ENCODE measurements at places on chromosomes 12 and 14.

DNA sequence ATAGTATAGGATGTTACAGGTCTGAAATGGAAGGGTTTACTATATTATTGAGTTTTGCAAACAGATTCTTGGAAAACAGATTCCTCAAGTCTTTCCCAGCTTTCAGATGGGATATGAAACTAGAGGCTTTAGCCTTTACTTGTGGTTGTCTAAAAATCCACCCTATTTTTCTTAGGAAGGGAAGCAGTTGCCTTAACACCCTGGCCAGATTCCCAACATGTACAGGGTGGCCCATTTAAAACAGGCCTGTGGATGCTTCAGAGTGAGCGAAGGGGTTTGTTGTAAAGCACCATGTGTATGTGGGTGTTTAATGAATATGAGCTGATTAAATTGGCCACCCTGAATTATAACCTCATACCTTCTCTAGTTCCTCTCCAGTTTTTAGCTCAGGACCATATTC is 415.9 kb downstream of the ZFP36L1 start:
- no peak for DNase-seq

GRCh38 chr12:107818984-107819383 is 44.5 kb downstream of the ASCL4 start:
- DNase-seq: no peak

- DNase-seq: no peak
Measured at GRCh38 chr12:50961708-50962107, 9.4 kb downstream of the HIGD1C start.

- no peak for DNase-seq
Measured at GRCh38 chr12:15982471-15982870, 71.3 kb downstream of the DERA start.

DNA sequence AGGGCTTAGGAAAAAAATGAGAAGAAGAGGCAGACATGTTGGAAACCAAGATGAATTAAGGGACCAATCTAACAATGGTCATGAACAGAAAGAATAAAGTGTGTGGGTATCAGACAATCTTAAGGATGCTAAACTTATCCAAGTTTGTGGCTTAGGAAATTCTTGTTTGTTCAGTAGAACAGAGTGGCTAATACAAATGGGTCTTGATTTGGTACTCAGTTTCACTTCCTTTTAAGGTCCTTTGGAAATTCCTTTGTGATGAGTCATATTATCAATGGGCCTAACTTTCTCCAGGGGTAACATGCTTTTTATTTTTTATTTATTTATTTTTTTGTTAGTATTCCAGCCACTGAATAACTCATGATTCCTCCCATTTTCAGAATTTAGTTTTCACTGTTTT is 1154.7 kb upstream of the FLRT2 start:
- DNase-seq: no peak

DNA sequence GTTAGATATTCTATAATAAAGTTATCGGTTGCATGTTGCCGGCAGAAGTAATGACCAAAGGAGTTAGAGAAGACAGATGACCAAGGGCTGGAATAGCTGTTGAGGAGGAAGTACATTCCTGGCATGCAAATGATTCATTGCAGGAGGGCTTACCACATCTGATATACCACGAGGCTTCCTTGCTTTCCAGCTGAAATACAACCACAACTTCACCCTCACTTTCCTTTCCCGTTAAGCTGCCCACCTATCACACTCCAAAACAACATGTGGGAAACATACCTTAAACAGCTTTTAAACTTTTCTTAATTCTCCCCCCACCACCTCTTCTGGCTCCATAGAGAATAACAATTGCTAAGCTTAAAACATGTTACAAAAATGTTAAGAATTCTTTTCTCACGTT is 594.1 kb downstream of the NRXN3 start:
- DNase-seq: no peak

DNA sequence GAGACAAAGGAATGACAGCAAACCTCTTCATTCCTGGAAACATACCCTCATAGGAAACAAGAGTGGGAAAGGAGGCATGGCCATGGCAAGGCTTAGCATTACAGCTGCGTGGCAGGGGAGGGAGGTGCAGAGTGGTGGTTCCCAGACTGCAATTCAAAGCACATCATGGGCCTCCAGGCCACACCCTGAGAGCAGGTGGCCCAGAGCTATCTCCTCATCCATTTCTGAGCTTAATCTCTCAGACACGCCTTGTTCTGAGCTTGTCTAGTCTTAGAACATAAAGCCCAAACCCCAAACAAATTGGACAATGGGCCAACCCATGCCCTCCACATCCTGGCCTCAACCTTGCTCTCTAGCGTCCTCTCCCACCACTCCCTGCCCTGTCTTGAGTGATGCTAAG is 5.9 kb upstream of the KRT3 start:
- no peak for DNase-seq

GRCh38 chr12:130216031-130216430 is 53.8 kb downstream of the FZD10 start:
- no peak for DNase-seq

GRCh38 chr12:14216405-14217294 is 148.8 kb upstream of the ATF7IP start:
- DNase-seq: no peak

DNA sequence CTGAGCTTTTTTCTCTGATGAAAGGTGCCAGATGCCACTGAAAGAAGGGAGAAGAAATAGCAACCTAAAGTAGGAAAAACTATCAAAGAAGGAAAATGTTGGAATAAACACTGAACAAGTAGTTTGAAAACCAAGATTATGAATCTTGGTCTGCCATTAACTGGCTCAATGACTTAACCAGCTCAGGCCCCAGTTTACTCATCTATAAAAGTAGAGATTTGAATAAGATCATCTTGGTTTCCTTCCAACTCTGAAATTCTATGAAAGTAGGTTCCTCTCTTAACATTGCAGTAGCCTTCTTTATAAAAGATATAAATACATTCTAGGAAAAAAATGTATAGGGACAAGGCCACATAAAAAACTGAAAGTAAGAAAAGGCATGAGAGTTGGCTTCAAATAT is 16.1 kb upstream of the CCND2 start:
- DNase-seq: no peak

- no peak for DNase-seq
Measured at GRCh38 chr12:49534731-49535278, 4.0 kb upstream of the KCNH3 start.

GRCh38 chr12:124162151-124163110 is 132.5 kb upstream of the RFLNA start:
- DNase-seq: no peak

DNA sequence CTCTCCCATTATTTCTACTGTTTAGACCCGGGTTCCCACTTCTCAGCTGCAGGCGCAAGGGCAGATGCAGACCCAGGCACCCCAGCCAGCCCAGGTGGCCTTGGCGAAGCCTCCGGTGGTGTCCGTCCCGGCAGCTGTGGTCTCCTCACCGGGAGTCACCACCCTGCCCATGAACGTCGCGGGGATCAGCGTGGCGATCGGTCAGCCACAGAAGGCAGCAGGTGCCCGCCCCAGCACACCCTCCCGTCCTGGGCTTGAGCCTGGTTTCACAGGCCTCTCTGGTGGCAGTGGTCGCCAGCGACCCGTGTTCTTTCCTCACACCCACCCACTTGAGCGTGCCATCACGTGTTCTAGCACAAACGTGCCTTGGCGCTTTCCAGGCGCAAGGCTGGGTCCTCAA is 77.4 kb downstream of the DDX51 start:
- DNase-seq: no peak

DNA sequence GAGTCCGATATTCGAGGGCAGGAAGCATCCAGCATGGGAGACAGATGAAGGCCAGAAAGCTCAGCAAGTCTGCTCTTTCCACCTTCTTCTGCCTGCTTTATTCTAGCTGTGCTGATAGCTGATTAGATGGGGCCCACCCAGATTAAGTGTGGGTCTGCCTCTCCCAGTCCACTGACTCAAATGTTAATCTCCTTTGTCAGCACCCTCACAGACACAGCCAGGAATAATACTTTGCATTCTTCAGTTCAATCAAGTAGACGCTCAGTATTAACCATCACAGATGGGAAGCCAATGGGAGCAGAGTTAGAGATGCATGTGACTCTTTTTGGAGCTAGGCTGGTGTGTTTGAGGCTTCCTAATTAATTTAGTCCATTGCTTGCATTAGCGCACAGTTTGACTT is 17.0 kb downstream of the C12orf75 start:
- DNase-seq: no peak

GRCh38 chr12:6326316-6327228 is 15.3 kb downstream of the TNFRSF1A start:
- no peak for DNase-seq

- DNase-seq: no peak
Measured at GRCh38 chr14:89255012-89255411, 162.0 kb downstream of the FOXN3 start.

DNA sequence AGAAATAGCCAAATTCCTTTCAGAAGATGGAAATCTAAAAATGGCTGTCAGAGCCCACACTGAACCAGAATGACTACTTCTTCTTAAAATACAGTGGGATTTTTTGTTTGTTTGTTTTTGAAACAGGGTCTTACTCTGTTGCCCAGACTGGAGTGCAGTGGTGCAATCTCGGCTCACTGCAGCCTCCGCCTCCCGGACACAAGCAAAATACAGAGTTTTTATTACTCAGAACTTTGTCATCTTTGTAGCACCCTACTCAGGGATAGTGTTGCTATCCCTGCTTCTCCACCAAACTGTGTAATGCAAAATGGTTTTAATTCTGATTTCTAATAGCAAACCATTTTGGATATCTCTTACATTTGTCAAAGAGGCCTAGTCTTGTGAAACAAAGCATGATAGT is 16.4 kb downstream of the ZNF410 start:
- DNase-seq: no peak

GRCh38 chr12:84648425-84648824 is 264.2 kb downstream of the SLC6A15 start:
- no peak for DNase-seq

DNA sequence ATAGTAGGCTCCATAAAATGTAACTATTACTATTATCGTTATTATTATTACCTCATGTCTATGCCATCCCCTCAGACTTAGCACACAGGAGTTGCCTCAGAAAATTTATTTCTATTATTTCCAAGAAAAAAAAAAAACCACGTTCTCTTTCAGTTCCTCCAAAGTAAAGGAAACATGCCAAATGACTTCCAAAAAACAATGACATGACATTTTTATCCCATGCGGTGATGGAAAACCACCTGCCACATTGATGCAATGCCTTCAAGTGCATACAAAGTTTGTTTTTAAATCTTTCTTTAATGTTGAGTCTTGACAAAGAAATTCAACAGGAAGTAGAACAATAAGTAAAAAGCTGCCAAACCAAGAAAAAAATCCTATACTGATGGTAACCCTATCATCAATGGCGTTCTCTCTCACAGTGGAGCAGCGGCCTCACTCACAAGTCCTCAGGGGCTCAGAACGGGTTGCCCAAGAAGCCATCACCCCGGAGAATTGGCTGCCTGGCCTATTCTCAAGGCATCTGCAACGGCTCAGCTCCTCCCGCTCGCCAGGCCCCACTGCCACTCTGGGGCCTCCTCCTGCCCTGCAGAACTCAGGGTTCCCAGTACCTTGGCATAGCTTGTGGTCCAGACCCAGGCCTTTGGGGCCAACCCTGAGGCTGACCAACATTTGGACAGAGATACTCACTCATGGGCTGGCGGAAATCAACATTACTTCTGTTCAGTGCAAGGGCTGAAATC is 51.9 kb downstream of the SERPINA3 start:
- no peak for DNase-seq

DNA sequence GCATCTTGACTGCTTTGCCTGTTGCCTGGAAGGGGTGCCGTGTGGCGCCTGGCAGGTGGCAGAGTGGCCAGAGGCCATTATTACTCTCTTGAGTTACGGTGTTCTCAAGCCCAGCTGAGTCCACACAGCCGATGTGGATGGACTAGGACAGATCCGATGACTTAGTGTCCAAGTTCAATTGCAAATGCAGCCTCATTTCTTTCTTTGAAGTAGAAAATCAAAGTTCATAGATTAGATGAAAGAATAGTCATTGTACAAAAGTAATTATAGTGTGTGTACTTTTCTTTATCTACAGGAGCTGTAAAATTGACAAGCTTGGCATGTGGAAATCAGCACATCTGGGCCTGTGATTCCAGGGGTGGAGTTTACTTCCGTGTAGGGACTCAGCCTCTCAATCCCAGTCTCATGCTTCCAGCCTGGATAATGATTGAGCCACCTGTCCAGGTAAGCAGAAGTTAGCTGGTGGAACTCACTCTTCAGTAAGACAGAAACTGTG is 44.7 kb downstream of the ANKRD9 start:
- no peak for DNase-seq

DNA sequence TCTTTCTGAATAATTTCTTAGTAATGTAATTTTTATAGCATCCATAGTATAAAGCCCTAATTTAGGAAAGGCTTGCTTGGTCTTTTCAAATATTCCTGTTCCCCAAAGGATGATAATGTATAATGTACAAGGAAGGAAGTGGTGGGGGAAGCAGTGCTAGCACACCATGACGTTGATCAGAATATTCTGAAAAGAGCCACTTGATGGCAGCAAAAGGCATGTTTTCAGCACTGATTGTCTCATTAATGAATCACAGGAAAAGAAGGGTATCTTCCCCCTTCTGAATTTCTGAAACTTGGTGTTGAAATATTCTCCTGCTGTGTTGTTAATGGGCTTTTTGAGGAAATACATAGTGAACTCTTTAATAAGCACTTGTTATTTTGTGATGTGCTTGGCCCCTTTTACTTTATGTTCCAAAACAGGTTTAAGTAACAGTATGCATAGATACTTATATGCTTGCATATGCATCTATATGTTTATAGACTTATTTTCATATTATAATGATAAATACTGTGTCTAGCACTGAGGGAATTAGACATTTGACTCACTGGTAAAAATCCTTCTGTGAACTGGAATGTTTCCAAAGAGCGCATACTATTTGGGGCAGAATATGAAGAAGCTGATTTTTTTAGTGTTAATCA is 122.0 kb downstream of the TMEM117 start:
- DNase-seq: no peak

- DNase-seq: no peak
Measured at GRCh38 chr12:45254254-45254653, 38.4 kb downstream of the ANO6 start.

DNA sequence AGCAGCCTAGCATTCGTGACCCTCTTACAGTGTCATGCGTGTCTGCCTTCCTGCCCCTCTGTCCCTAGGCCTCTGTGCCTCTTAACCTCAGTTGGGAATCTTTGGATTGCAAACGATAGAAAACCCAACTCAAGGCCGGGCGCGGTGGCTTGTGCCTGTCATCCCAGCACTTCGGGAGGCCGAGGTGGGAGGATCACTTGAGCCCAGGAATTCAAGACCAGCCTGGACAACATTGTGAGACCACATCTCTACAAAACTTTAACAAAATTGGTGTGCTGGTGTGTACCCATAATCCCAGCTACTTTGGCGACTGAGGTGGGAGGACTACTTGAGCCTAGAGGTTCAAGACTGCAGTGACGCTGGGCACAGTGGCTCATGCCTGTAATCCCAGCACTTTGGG is 36.7 kb downstream of the TMEM120B start:
- DNase-seq: no peak
